Choroid plexus epithelial cell (primary cell): ENCODE measurements at places on chromosomes 7 and 10.

- DNase-seq: peak; percentile 66
Measured at GRCh38 chr10:102347236-102347828, 48.2 kb upstream of the NFKB2 start.

DNA sequence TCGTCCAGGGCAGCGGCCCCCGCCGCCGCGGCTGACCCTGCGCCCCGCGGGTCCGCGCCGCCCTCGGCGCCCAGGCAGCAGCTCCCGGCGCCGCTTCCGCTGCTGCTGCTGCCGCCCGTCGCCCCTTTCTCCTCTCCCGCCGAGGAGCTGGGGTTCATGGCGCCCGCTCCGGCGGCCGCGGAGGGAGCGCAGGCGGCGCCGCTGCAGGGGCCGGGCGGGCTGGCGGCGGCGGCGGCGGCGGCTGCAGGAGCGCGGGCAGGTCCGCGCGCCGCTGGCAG, 286 bp downstream of the DGKI start:
- no peak for DNase-seq

DNA sequence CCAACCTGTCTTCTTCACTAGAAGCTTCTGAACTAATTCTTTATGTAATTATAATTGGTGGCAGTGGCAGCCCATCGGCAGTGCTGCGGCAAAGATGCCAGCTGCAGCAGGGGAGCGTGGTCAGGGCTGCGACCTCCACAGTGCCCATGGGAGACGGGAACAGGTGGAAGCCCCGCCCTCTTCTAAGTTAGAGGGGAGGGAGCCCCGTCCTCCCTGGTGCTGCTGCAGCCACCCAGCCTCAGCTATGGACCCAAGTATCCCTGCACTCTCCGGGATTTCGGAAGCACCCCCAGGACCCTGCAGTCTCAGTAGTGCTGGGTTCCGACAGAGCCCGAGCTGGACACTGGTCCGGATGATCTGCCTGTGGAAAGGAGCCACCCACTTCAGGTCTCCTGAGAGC, 117.0 kb upstream of the MBL2 start:
- no peak for DNase-seq

DNA sequence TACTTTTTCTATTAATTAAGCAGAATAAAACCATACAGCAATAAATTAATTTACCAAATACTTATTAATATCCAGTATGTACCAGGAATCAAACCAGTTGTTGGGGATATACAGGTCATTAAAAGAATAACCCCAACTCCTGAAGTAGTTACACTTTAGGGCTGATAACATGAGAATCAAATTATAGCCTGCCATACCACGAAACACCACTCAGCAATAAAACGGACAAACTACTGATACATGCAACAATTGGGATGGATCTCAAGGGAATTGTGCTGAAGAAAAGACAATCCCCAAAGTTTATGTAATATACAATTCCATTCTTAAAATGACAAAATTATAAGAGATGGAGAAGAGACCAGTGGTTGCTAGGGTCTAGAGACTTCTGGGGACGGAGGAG, 22.7 kb downstream of the MCMBP start:
- DNase-seq: no peak

DNA sequence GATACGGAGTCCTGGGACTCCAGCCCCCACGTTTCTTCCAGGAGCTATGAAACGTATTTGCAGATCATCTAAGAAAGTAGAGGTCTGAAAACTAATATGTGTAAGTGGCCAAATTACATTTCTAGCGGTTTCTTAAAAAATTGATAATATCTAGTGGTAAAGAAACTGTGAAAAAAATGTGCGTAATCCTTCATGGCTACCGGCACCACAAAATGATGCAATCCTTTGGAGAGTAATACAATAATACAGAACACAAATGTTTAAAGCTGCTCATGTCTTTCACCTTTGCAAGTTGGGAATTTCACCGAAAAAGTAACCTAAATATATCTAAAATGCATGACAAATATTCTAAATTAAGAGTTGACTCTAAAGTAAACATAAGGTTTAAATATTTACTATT, 742.1 kb downstream of the GRID1 start:
- DNase-seq: no peak

DNA sequence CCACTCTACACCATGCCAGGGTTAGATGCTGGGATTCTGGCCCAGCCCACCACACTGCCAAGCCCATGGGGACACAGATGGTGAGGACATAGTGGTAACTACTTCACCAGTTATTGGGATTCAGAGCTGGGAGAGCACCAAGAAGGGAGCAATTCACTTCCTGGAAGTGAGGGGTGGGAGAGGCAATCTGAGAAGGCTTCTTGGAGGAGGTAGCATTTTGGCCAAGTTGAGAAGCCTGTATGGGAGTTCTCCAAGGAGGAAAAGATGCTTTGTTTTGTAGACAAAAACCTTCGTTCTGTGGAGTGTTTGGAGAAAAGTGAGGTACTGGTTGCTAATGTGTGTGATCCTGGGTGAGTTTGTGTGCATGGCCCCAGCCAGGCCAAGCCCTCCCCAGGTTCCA, 3.8 kb upstream of the PRKRIP1 start:
- DNase-seq: no peak

- DNase-seq: no peak
Measured at GRCh38 chr10:110780704-110781103, 91.0 kb upstream of the PDCD4 start.

- no peak for DNase-seq
Measured at GRCh38 chr7:130279286-130279685, 12.6 kb downstream of the CPA2 start.

- DNase-seq: no peak
Measured at GRCh38 chr10:107413971-107414370, 249.5 kb upstream of the SORCS1 start.

DNA sequence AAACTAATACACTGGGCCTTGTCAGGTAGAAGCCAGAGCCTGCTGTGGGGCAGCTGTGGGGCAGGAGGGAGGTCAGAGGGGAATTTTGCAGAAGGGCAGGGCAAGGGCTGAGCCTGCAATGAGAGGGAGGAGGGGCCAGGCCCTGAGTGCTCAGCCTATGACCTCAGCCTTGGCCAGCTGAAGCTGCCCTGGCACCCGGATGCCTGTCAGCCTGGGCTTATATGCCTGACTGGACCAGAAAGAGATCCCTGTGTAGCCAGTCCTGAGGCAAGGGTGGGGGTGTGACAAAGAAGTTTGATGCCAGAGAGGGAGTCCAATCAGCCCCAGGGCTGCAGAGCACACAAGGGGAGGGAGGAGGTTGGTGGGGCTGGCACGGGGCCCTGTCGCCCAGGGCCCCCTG, 22.3 kb upstream of the PRRT4 start:
- DNase-seq: no peak

GRCh38 chr7:114660126-114660486, 245.5 kb downstream of the FOXP2 start:
- no peak for DNase-seq

DNA sequence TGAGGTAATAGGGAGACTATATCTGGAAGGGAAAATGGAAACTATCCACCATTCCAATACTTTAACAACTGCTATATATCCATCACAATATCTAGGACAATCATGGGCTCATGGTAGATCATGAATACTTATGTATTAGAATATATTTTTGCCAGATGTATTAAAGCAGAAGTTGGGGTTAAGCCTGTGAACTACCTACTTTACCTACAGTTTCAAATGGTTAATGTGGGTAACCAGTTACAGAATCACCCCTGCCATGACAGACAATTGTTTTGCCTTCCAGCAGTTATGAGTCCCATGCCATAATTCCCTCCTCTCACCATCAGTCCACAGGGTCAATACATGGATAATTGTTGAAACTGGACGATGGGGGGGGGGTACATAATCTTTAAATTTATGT, 29.9 kb upstream of the RAPGEF5 start:
- DNase-seq: no peak

DNA sequence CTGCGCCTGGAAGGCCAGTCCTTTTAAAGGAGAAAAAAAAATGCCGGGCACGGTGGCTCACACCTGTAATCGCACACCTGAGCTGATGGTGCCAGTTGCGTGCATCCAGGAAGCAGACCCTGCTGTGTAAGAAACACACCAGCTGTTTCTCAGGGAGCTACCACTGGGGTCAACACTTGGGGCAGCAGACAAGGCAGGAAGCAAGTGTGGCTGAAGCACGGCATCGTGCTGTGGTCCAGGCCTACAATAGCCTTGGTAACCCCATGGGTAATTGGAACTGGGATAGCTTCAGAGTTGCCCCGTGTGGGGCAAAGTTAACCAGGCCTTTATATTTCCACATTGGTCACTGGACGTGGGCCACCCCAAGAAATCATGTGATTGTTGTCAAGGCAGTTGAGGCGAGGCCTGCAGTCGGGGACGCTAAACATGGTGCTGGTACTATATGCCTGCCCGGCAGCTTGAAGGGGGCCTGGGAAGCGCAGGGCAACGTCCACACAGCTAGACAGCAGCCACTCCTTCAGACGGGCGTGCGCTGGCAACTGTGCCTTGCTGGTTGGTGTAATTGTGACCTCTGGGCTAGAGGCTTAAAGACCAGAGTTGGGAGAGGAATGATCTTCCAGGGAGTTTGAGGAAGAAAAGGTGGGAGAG, 2.5 kb upstream of the TACR2 start:
- DNase-seq: no peak

- peak; percentile 31 for DNase-seq
Measured at GRCh38 chr7:93194386-93194785, 31.9 kb downstream of the HEPACAM2 start.

GRCh38 chr10:59175538-59176240, 754 bp upstream of the PHYHIPL start:
- DNase-seq: no peak

DNA sequence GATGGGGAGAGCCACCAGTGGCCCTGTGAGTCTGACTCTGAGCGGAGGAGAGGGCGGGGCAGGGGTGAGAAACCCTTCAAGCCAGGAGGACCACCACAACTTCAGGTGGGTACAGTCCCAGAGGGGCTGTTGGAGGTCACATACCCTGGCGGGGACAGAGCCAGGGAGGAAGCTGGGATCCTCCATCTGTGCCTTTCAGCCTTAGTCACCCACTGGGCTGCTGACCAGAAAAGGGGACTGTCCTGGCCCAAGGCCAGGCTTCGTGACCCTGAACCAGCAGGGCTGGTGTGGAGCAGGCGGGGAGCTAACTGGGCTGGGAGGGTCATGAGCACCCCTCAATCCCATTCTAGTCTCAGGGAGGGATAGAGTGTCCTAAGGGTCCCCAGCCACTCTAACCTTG, 1.5 kb upstream of the CALHM3 start:
- no peak for DNase-seq

DNA sequence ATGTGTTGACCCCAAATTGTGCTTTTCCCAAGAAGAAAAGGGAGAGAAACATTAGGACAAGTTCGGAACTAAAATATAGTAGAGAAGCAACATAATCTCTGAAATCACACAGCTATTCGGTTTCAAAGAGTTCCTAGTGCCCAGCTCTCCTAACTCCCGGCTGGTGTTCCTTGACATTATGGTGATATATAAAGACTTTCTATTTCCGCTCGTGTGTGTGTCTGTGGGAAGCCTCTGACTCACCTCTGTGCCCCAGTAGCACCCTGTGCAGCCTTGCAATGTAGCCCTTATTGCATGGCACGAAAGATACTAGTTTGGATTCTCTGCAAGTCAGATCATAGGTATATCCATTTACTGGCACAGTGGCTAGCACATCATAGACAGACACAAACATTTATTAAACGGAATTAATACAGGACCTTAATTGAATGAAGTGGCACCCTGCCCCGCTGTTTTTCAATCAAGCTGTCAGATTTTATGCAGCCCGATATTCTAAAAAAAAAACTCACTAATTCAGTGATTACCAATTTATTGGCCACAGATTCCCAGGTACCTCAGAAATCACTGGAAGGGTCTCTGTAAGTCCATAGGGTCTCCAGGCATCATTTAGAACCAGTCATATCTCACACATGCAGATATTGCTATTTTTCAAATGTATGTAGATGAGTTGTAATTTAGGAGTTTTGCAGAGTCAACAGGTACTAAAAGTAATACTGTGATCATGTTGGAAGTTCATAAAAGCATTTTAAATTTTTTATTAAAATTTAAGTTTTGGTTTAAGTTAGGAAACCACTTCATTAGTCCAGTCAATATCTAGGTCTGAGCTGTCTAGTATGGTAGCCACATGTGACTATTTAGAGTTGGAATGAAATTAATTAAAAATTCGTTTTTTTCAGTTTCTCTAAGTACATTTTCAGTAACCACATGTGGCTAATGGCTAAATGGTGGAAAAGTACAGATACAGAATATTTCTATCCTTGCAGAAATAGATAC, 43.3 kb downstream of the SFTPD start:
- peak; percentile 17 for DNase-seq

DNA sequence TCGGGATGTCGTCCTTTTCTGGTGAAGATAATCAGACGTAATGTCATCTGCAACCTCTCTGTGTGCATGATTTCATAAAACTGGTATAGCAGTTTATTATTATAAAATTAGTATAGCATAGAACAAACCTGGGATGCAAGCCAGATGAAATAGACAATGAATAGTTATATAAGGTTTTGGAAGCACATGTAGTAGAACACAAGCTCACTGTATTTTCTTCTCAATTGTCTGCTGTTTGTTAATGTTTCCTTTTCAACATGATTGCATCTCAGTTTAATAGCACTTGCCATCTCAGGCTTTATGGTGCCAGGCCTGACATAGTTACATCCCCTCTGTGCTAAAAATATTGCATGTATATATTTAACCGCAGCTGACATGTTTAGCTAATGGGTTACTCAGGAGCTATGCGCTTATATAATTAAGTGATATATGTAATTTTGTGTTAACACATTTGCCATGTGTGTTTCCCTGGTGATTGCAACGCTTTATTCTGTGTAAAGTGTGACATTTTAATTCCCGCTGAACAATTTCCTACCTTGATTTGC, 132.7 kb downstream of the ARID5B start:
- no peak for DNase-seq

GRCh38 chr7:69822386-69822785, 224.1 kb downstream of the AUTS2 start:
- DNase-seq: no peak

GRCh38 chr7:115572111-115572510, 458.5 kb downstream of the TFEC start:
- DNase-seq: no peak

DNA sequence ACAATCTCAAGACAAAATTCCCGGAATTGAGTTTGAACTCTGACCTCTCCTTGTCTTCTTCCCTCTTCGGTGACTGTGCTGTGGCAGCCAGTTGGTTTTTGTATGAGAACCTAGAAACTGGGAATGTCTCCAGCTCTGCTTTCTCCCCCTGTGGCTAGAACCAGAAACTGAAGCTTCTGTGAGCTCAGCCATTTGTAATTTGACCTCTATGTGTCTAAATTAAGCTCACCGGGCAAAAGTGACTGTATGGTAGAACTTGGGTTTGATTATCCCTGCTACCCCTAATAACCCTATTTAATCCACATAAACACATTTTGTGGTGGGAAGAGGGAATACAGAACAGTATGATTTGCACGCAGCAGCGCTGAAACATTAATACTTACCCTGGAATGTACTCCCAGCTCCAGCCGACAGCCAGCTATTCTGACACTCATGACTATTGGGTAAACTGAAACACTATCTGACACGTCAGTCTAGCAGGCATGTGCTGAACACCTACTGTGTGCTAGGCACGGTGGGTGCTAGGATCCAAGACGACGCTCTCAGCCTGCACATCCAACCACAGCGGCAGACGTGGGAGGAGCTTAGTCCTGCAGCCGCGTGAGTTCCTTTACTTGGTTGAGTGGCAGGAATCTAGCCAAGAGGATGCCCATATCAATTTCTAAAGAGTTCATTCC, 324.8 kb downstream of the SFMBT2 start:
- peak; percentile 34 for DNase-seq

GRCh38 chr7:150734254-150734653, 3.0 kb upstream of the GIMAP5 start:
- DNase-seq: no peak
